ENCODE measurements at places on chromosomes 2 and 18. TPM values are rescaled to one million over a fixed set of nuclear protein-coding genes. Genes with fewer than 3 reads are reported as not detected.

The ERFE gene
- total RNA-seq = 1.4 TPM

The CCDC85A gene
- 8.9 TPM for total RNA-seq

The COLEC11 gene
- total RNA-seq = not detected

The NOTO gene
- total RNA-seq = not detected

The CYS1 gene
- total RNA-seq = 3.7 TPM

The DGUOK gene
- total RNA-seq = 86.3 TPM

The SH3RF3 gene
- 7.3 TPM for total RNA-seq

The DDX18 gene
- 72.6 TPM for total RNA-seq

The KCNS3 gene
- total RNA-seq = 1.7 TPM

The LIPG gene
- total RNA-seq = 11.0 TPM

The PAIP2B gene
- 1.7 TPM for total RNA-seq

The TEX44 gene
- total RNA-seq = not detected

The STARD6 gene
- total RNA-seq = not detected

The OXER1 gene
- 0.43 TPM for total RNA-seq

The NAT8 gene
- total RNA-seq = not detected

The ZNF521 gene
- 48.0 TPM for total RNA-seq

The ANKRD62 gene
- total RNA-seq = not detected

The HOXD10 gene
- not detected for total RNA-seq

The RNF144A gene
- total RNA-seq = 4.9 TPM

The SLC16A14 gene
- 4.2 TPM for total RNA-seq

The MYOM1 gene
- total RNA-seq = 0.57 TPM

The HOXD9 gene
- not detected for total RNA-seq

The CENPA gene
- 0.75 TPM for total RNA-seq

The EEF1B2 gene
- 546 TPM for total RNA-seq

The SMYD1 gene
- total RNA-seq = not detected

The FRZB gene
- 0.67 TPM for total RNA-seq

The ANKRD30B gene
- not detected for total RNA-seq

The CDKL4 gene
- total RNA-seq = 0.34 TPM

The LYPD6 gene
- total RNA-seq = 1.1 TPM

The FAM124B gene
- not detected for total RNA-seq

The GTF2A1L gene
- total RNA-seq = not detected

The MFSD2B gene
- 0.10 TPM for total RNA-seq

The WDSUB1 gene
- 4.4 TPM for total RNA-seq

The SLC38A11 gene
- not detected for total RNA-seq

The ABCB11 gene
- 0.02 TPM for total RNA-seq

The TMEM214 gene
- total RNA-seq = 93.5 TPM

The FOXI3 gene
- 0.60 TPM for total RNA-seq

The GKN2 gene
- not detected for total RNA-seq

The TUBB8B gene
- total RNA-seq = not detected

The TMEFF2 gene
- 0.41 TPM for total RNA-seq

The SLC4A5 gene
- total RNA-seq = 0.41 TPM

The PDK1 gene
- total RNA-seq = 26.0 TPM

The VWA3B gene
- total RNA-seq = not detected
